GM12891 (cell line): ENCODE measurements at places on chromosomes 13 and 19.

DNA sequence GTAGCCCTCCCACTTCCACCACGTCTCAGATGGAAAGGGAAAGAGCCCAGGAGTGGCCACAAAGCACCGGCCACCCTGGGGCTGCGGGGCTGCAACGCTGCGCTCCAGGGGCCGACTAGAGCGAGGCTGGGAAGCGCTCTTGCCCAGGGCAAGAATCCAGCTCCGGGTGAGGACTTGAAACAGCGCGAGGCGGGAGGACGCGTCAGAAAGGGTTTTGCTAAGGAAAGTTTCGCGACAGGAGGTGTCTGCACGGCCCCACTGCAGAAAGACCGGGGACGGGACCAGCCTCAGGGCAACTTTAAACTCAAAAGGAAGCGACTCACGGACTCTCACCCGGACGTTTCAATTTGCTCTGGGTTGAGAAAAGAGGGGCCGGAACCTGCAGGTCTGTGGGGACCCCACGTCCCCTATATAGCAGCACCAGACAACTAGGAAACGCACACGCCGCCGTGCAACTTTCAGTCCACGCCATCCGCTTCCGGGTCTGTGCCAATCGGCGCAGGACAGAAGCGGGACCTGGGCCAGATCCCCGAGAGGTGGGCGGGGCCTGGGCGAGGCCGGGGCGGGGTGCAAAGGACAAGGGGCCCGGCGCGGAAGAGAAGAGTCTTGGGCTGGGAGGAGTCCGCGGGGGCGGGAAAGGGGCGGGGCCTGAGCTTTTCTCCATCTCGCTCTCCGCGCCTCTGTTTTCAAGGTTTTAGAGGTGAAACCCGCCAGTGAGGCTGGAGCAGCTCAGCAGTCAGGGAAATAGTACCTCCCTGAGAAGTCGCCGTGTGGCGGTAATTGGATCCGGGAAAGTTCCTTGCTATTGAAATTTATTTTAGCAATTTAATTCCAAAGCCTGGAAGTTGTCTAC is at the start of gene ZNF816:
Gene ZNF816 (minus strand): TSS at position 488 of the 853 bp plus-strand sequence. CDS start 6,792 bp downstream, outside the sequence.
- peak; percentile 92 for DNase-seq

GRCh38 chr13:87052731-87053130 is 618.4 kb upstream of the SLITRK5 start:
- DNase-seq, result no peak

DNA sequence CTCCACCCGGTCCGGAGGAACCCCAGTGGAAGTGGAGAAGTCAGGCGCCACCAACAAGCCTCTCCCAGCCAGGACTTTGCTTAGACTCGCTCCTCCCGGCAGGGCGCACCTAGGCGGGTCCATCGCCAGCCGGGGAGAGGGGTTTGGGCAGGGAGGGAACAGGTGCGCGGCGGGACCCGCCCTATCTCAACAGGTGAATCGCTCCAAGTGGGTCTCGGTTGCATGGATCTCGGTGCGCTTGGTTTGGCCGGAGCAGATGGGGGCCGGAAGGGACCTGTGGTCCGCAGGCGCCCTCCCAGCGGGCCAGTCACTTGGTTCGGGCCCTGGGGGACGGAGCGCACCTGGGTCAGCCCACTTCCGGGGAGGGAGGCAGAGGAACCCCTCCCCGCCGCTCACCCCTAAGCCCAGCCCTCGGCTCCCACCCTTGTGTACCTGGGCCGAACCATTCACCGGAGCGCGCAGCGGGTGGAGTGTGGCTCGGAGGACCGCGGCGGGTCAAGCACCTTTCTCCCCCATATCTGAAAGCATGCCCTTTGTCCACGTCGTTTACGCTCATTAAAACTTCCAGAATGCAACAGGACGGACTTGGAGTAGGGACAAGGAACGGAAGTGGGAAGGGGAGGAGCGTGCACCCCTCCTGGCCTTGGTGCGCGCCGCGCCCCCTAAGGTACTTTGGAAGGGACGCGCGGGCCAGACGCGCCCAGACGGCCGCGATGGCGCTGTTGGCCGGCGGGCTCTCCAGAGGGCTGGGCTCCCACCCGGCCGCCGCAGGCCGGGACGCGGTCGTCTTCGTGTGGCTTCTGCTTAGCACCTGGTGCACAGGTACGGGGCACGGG is at the start of gene LSR:
Gene LSR (plus strand): TSS at position 693 of the 836 bp plus-strand sequence. CDS start 21 bp downstream, at position 714.
- peak; percentile 94 for DNase-seq

- no peak for DNase-seq
Observed at GRCh38 chr13:79585033-79585432, 104.1 kb downstream of the NDFIP2 start.

GRCh38 chr13:110944121-110944967 is 29.5 kb upstream of the ANKRD10 start:
- DNase-seq, result peak; percentile 41

- peak; percentile 13 for DNase-seq
Observed at GRCh38 chr19:52138278-52138982, 1.3 kb downstream of the ZNF616 start.

DNA sequence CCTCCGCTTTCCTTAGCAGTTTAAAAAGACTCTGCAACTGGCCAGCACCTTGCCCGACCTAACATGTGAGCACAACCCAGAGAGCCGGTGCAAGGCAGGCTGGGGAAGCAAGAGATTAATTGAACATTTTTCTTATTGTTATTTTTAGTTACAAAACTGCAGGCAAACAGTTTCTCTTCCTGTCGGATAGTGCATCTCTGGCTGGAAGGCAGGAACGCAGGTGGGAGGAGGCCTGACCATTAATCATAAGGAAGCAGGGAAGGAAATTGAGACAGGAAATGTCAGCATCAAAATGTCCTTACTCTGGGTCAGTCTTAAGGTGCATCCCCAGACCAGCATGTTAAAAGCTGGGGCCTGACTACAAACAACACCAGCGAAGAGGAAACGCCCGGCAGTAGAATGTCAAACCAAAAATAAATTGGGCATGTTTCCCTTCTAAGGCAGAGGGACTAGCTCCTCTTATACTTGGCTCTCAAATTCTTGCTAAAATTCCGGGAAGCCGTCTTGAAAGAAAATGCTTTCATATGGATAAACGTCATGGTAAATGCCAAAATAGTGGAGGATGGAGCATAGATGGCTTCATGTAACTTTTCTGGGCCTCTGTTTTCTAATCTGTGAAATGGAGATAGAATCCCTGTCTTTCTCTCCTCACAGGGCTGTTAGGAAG is 226.8 kb downstream of the RAP2A start:
- DNase-seq, result no peak

DNA sequence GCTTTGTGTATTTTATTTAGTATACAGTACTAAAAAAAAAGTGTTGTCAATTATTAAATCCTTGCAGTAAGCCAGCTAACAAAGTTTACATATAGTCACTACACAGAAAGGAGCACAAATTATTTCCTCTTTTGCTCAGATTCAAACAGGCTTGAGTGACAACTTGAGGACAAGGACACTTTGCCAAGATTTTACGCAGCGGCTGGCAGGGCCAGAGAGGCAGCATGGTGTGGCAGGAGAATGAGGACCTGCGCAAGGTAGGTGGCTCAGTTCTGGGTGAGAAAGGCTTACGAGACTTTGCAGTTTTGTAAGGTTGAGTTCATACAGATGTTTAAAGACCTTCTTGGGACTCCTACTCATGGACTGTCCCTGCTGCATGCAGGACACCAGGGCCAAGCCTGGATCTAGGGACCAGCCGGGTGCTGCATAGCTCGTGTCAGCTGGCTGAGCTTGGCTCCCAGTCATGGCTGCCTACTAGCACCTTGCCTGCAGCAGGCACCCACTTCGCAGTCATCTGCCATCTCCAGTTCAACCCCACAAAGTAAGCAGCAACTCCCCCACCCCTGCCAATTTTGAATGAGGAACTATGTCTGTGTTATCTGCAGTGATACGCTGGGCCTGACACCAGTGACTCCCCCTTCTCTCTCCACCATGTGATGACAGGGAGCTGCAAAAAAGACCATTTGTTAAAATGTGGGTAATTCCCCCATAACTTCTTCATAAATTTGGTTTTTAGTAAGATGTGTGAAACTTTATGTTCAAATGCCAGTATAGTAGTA is 3.7 kb upstream of the TUBA3C start:
- no peak for DNase-seq

DNA sequence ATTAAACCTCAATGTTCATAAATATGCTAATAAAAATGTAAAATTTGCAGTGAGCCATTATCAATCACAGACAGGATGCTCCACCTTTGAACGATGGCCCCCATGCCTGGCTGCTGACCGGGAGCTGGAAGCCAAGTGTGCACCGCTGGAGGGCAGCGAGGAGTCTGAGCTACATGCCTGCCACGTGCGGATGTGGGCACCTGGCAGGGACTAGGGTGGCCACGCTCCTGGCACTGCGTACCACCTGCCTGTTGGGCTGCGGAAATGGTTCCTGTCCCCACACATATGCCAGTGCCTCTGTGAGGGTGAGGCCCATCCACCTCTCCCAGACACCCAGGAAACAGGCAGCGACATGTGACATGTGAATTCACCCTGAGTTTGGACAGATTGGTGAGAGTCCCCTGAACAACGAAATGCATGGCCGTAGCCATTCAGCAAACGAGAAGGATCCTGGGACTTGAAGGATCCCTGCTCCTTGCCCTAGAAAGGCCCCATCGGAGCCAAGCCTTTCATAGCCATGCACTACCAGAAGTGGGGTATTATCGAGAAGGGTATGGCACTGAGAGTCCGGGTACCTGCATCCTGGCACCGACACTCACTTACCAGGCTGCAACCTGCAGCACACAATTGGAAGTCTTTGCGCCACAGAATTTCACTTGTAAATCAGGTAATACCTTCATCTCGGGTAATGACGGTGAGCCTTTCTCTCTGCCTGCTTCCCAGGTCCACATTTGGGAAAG is 35.8 kb downstream of the TSHZ3 start:
- DNase-seq, result no peak

- no peak for DNase-seq
Observed at GRCh38 chr19:29040951-29041350, 172.0 kb downstream of the UQCRFS1 start.

DNA sequence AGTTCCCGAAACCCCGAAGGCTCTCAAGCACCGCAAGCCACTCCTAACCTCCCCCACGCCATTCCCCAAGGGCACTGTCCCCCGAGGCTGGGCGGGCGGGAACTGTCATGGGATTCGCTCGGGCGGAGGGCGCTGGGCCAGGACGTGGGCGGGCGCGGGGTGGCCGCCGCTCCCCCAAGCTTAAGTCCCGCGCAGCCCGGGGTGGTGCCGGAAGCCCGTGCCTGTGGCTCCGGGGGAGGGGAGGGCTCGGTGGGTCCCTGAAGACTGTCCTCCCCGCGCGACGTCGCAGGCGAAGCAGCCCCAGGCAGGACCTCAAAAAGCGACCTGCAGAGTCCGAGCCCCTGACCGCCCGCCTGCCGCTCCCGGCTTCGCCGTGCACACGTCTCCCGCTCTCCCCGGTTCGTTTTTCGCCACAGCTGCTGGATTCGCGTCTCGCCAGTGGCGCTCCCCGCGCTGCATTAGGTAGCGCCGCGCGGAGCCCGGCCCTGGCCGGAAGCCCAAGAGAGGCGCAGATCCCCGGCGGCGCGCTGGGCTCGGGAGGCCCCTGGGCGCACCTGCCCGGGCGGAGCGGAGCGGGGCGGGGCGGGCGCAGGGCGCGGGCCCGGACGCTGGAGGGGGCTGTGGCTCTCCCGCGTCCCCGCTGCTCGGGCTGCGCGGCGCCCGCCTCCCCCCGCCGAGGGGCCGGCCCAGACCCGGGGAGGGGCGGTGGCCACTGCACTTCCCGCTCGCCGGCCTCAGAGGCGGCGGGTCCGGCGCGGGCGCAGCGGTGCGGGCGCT is at the start of gene FARP1:
Gene FARP1 (plus strand): TSS at position 715 of the 777 bp plus-strand sequence. CDS start 70,149 bp downstream, outside the sequence.
- DNase-seq, result peak; percentile 65

- no peak for DNase-seq
Observed at GRCh38 chr13:78317030-78317429, 286.3 kb downstream of the POU4F1 start.

DNA sequence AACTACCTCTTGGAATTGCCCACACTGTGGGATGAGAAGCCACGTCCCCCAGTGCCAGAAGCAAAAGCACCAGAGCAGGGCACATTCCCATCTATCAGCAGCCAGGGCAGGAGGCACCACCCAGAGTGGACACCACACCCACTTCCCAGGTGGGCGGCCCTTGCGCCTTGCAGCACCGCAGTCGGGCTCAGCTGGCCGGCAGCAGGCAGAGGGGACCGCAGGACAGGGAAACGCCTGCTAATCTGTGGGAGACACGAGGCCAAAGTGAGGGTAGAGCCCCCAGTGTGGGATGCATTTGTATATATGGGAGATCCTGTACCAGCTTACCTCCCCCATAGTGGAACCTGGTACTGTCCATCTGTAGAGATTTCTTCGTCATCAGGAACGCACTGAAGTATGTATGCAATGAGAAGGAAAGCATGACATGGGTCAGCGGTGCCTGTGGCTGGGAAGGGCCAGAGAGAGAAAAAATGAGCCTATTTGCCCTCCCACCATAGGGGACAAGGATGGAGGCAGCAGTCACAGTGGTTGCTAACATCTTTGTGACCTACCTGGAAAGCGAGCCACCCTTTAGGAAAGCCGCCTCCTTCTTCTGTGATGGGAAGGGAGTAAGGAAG is 30.9 kb upstream of the NPAS1 start:
- no peak for DNase-seq

DNA sequence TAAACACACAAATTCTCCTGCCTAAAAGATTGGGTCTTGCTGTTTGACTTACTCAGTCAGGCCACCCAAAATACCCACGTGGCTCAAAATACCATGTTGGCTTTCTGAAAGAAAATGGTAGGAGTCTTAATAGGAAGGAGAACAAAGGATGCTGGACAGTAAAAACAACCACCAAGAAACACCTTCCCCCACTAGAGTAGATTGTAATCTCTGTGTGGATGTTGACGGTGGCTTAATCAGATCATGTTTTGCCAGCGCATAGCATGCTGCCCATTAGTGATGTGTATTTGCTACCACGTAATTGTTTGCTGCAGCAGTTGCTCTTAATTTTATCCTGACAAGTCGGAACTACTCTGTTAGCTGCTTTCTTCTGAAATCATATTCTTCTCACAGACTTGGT is 1229.3 kb upstream of the SLC10A2 start:
- no peak for DNase-seq

DNA sequence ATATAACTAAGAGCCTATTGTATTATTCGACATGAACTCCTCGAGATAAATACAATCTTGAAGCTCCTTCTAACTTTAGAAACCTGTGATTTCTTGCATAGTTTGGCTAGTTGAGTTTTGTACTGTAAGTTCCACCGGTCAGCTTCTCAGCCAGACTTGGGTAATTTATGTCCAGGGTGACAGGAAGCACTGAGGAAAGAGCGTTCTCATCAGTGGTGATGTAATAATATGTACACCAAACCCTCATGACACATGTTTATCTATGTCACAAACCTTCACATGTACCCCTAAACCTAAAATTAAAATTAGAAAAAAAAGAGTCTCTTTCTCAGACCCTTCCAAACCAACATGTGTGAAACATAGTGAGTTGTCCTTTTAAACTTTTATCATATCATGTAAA is 205.7 kb downstream of the KCNRG start:
- no peak for DNase-seq

- no peak for DNase-seq
Observed at GRCh38 chr19:44611812-44612295, 1.5 kb upstream of the IGSF23 start.

- no peak for DNase-seq
Observed at GRCh38 chr13:39918620-39919236, 263.3 kb downstream of the COG6 start.

- no peak for DNase-seq
Observed at GRCh38 chr13:29991343-29991742, 140.9 kb upstream of the UBL3 start.

- no peak for DNase-seq
Observed at GRCh38 chr19:10756791-10757190, 38.9 kb downstream of the DNM2 start.
